Kidney epithelial cell (primary cell): ENCODE measurements at places on chromosomes 7 and 10.

- DNase-seq: no peak
Observed at GRCh38 chr7:157972914-157973313, 614.7 kb downstream of the PTPRN2 start.

DNA sequence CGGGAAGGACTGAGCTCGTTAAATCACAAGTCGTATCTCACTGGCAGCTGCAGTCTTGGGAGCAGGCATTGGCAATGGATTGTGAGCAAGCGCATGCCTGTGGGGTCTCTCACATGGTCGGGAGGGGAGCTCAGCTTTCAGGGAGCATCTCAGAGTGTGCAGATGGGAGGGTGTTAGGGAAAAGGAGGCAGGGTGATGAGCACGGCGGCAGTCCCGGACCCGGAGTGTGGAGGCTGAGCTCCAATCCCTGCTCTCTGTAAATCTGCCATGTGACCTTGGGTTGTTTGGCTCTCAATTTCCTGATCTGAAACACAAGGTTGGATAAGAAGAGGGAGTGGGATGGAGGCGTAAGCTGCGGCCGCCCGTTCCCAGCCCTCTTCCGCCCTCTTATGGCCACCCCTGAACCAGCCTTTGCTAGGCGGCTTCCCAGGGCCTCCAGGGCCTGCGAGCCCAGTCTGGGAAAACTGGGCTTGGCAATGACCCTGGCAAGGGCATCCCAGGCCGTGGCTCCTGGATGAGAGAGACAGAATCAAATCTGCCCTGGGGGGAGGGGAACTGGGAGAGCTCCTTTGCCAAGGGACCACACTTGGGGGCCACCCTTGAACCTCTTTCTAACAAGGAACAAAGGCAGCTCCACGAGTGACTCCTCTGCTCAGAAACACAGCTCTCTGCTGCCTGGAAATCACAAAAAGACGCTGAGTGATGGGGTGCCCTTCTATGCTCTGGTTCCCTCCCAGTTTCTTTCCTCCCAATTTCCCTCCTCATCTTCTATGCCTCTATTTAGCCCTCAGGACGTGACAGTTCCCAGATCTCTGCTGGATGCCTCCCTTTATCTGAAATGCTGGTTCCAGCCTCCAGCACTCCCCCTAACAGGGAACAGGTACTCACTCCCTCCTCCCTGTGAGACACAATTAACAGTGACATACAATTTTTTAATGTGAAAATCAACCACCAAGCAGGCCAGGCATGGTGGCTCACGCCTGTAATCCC is 41.7 kb upstream of the LOXL4 start:
- peak; percentile 44 for DNase-seq

DNA sequence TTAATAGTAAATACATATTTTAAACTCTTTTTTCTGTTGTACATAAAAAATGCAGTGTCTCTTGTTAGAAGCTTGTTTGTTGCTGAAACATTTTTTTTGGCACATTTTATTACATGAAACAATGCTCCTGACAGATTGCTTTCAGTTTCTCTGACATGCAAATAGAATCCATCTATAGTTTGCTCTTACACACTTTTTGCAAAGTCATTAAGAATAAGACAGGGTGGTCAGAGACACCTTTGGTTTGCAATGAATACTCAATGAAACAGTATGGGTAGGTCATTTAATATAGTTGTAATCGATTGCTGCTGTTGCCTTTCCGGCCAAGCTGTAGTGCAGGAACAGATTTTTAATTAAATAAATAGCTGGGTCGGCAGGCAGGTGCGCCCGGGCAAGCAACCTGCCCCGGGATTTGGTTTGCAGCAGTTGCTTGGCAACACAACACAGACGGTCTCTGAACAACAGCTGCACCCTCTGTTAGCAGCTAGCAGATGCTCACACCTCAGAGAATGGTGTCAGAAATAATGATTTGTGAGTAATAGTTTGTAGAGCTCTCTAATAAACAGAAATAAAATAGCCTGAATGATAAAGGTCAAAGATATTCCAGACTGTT is 115.7 kb upstream of the CACNA2D1 start:
- DNase-seq: no peak

DNA sequence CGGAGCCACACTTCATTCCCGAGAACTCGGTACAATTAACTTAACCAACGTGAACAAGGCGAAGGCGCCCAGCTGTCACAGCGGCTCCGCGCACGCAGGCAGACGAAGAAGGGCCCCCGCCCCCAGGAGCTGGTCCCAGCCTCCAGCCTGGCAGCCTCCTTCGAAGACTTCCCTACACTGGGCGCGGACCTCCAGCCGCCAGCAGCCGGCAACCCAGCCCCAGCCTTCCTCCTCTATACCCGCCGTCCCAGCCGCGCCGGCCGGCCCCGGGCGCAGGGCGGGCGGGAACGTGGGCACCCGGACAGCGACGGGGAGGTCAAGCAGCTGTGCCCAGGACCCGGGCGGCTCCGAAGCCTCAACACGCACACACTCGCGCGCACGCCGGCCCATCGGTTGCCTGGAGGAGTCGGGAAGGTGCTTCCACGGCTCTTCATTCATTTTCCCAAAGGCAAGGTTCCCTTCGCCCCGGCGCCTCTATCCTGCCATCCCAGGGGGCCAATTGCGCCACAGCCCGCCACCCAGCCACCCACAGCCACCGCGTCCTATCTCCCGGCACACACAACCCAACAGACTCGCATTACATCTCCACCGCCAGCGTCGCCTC is 1.6 kb downstream of the CHST15 start:
- DNase-seq: no peak

DNA sequence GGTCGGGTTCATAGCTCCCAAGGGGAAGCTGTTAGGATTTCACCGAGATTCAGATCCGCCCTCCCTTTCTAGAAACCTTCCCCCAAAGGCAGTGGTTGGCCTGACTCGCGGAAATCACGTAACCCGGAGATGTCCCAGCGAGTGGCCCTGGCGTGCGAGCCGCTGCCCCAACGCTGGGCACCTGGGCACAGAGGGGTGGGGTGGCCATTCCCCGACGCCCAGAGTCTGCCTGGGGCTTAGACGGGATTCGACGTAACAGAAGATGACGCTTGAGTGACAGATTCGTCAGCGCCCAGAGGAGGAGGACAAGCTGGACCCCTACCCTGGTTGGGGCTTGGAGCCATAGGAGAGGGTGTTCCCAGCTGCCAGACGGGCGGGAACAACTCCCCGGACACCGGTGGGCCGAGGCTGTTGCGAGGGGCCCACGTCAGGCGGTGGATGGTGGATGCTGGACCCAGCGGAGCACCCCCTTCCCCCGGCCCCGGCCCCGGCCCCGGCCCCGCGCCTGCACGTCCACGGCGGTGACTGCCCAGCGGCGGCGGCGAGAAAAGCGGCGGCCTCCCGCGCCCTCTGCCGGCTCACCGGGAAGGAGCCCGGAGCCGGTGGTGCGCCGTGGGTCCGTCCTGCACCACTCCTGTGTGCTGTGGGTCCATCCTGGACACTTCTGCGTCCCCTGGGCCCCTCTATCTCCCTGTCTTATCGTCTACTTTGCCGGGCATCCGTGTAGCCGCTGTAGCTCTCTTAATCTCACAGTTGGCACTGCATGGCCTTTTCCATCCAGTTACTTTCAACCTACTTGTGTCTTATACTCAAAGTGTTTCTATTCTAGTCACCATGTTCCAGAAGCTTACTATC is 35.4 kb upstream of the KNDC1 start:
- DNase-seq: no peak

DNA sequence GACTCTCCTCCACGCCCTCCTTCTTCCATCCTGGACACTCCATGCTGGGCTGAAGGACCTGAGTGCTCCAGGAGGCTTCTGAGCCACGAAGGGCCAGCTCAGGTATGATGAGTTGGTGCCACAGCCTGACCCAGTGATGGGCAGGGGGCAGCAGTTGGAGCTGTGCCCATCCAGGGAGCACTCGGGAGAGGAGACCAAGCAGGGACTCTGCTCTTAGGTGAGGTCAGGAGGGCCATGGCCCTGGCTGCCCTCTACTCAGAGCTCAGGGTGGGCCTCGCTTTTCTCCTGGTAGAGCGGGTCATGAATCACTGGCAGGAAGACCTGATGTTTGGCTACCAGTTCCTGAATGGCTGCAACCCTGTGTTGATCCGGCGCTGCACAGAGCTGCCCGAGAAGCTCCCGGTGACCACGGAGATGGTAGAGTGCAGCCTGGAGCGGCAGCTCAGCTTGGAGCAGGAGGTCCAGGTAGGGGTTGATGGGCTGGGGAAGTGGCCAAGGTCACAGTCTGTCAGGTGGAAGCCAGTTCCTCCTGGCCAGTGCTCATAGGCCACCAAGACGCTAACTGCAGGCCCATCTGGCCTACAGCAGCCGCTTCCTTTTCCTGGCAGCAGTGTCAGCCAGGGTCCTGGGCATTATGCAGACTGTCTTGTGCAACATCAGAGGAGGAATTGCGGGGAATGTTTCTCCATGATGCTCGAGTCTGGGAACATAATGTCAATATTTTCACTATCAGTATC is 50.8 kb downstream of the ALOX5 start:
- no peak for DNase-seq

GRCh38 chr10:122490268-122490667 is 28.9 kb downstream of the HTRA1 start:
- DNase-seq: no peak

DNA sequence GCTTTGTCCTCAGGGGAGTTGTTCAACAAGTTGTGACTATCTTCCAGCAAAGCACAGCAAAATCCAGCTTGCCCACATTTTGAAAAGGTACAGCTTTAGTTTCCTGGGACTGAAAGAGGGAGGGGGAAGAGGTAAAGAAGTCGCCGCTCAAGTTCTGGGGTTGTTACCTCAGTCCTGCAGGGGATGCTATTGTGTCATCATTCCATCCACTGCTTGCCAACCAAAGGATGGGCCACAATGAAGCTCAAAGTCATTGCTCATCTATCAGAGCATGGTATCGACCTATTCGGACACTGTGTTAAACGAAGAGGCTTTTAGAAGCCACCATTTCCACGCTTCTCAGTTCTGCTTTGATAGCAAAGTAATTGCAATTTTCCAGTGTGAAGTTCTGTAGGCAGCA is 34.3 kb downstream of the NPY start:
- no peak for DNase-seq

DNA sequence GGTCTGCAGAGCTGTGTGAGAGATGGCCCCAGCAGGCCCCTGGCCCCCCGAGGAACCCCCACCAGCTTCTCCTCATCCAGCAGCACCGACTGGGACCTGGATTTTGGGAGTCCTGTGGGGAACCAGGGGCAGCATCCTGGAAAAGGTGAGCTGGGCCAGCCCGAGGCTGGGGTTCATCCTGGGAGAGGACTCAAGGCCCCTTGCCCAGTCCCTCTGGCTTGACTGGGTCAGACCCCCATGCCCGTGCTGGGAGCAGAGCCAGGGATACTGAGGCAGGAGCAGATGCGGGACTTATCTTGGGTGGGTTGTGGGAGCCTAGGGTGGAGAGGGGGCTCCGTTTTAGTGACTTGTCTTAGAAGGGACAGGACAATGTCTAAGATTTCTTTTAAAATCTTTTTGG is 47.5 kb downstream of the ZNF467 start:
- DNase-seq: no peak

GRCh38 chr7:100119970-100120732 is 717 bp downstream of the CNPY4 start:
- DNase-seq: no peak

- peak; percentile 34 for DNase-seq
Observed at GRCh38 chr7:30914596-30914995, 2.9 kb downstream of the AQP1 start.

- no peak for DNase-seq
Observed at GRCh38 chr10:81569488-81569887, 305.5 kb upstream of the NRG3 start.

DNA sequence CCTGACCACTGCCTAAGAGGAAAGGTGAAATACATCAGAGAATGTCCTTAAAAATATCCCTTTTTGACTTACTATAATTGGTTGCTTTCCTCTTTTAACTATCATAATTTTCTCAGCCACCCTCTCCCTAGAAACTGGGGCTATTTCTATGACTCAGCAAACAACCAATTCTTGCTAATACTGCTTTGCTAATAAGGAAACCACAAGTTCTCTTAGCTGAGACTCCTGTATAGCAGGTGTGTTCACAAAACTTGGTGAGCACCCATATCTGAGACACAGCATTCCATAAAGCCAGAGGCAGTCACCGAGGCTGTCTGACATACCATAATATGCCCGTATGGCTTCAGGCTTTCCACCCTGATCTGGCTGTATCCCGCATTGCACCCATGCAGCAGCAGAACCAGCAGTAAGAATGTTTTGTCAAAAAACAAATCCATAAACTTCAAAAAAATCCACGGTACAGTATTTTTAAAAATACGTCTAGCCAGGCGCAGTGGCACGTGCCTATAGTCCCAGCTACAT is 191.7 kb upstream of the C7orf33 start:
- DNase-seq: no peak

DNA sequence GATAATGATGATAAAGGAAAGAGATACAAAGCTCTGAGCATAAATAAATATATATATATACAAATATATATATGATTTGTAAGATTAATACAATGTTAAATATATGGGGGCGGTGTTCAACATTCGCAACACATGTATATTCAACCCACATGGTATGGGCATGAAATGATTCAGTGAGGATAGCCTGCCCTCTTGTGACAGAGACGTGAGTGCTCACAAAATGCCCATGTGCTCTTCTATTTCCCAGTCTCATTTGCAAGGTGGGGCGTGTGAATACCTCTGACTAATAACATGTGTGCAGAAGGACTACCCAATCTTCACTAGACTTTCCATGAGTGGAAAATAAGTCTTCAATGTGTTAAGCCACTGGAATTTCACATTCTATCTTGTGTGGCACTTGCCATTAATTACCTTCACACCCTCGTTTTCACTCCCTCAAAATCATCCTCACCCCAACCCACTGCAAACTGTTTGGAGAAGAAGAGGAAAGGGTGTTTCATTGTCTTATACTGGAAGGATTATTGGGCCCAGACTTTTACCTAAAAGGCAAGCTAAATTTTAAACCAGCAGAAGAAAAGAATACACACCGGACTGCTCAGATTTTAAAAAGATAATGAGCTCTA is 26.9 kb downstream of the ASAH2 start:
- DNase-seq: peak; percentile 23

- no peak for DNase-seq
Observed at GRCh38 chr7:50863053-50863452, 80.4 kb upstream of the GRB10 start.

DNA sequence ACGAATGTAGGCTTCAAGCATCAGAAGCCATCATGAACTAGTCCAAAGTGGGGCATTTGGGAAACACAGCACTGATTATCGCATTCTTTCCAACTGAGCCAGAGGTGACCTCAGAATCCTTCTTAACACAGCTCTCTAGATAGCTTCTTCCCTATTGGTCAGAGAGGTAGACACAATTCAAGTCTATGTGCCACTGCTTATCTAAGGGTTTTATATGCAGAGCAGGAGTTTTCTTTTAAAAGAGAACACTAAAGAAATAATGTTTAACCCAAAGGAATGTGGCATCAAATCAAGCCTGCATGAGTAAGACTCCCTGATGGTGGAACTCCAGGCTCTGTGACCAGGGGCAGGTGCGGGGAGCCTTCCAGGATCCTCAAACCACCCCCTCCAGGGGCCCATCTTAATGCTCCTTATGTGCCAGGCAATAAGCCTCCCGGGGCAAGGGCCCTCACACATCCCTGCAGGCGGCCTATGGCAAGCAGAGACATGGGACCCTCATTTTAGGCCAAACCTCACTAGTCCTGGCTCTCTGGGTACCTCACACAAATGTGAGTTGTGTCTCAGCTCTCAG is 13.8 kb downstream of the HSPA12A start:
- DNase-seq: peak; percentile 88

- DNase-seq: no peak
Observed at GRCh38 chr10:107022600-107023354, 141.7 kb downstream of the SORCS1 start.

- DNase-seq: no peak
Observed at GRCh38 chr10:59888781-59889435, 17.4 kb downstream of the CCDC6 start.
